Fibroblast of skin of back (primary cell): ENCODE measurements at places on chromosomes 2 and 18.
A peak's percentile ranks its signal among the peaks of the same experiment; 100 is the strongest.

GRCh38 chr18:77063260-77063659, 69.3 kb downstream of the MBP start:
- DNase-seq: peak; percentile 47

- DNase-seq: peak; percentile 6
Measured at GRCh38 chr2:127857265-127857808, 618 bp downstream of the POLR2D start.

DNA sequence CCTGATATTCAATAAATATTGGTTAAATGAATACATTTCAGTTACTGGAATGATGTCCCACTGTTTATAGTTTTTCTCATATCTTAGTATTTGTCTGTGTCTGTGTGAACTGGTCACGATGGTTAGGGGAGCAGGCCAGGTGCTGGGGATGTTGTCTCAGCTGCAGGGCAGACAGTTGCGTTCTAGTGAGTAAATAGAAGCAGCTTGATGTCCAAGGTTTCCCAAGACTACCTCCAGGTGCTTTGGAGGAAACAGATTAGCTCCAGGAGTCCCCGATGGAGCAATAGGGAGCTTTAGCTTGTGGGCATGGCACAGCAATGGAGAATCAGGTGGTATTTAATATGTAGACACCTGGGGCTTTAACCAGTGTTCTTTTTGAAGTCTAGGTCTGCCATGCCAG, 75.5 kb downstream of the GULP1 start:
- DNase-seq: no peak

GRCh38 chr2:221555494-221555846, 16.6 kb downstream of the EPHA4 start:
- DNase-seq: no peak

- no peak for DNase-seq
Measured at GRCh38 chr2:71465356-71465755, 12.0 kb downstream of the DYSF start.

GRCh38 chr2:150526006-150526405, 38.5 kb upstream of the RND3 start:
- no peak for DNase-seq

DNA sequence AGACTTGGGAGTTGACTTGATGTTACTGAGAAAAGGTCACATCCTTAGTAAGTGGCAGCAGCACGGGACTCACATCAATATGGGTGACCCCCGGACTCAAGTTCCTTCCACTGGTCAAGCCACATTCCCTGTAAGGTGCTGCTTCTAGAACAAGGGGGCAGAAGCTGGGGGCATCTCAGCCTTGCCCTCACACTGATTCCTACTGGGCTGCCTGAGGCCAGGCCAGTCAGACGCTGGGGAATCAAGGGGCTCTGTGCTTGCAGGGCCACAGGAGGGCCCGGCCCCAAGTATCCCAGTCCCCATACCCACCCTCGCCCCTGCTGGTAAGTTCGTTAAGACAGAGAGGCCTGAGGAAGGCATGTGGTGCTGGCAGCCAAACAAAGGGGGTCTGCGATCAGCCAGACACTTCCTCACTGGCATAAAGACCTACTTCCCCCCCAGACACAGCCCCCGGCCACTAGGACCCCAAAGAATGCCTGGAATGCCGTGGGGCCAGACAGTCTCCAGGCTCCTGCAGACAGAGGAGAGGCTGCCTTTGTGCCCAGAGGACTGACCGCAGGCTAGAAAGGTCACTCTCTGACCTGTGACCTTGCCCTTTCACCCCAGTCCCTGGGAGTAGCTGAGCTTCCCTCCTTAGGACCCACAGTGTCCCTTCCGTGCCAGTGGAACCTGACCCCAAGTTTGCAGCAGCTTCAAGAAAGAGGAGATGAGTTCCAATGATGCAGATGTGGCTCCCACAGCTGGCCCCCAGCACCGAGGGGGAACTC, 83.6 kb downstream of the HS1BP3 start:
- DNase-seq: no peak

GRCh38 chr2:144230448-144231085, 289.4 kb downstream of the ZEB2 start:
- DNase-seq: peak; percentile 59

- no peak for DNase-seq
Measured at GRCh38 chr2:78646533-78647364, 378.8 kb upstream of the REG3G start.

- DNase-seq: no peak
Measured at GRCh38 chr2:201150454-201151020, 32.4 kb upstream of the CASP10 start.

GRCh38 chr2:122808286-122808969, 1053.0 kb downstream of the TSN start:
- DNase-seq: no peak

DNA sequence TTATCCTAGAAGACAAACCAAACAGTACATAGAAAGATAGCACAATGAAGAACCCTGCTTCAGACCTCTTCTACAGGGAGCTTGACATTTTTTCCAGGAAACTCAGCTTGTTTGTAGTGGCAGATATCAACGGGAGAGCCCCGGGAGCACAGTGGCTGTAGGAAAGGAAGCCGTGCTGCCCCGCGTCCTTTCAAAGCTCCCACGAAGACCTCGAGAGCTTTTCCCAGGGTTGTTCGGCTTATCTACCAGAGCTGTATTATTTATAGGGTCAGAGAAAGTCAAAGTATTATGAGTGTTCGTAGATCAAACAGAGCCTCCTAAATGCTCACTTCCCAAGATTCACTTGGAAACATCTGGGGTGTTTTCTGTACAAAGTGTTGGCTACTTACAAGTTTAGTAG, 167.1 kb upstream of the COPS8 start:
- no peak for DNase-seq

GRCh38 chr2:44155666-44156446, 12.8 kb upstream of the PPM1B start:
- no peak for DNase-seq

- DNase-seq: no peak
Measured at GRCh38 chr2:158477202-158477601, 20.4 kb downstream of the PKP4 start.

DNA sequence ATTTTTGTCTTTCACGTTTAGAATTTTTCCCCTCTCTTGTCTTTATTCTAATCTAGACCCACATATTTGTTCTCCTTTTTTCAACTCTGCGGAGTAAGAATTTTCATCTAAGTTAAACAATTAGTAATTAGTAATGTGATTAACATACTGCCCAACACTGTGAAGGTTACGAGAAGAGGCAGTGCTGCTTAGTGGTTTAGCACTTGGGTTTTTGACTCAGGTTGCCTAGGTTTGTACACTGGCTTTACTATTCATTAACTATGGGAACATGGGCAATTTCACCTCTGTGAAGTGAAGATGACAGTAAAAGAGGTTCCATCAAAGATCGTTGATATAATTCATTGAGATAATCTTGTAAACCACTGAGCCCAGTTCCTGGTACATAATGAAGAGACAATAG, 82.2 kb upstream of the PNPT1 start:
- no peak for DNase-seq

DNA sequence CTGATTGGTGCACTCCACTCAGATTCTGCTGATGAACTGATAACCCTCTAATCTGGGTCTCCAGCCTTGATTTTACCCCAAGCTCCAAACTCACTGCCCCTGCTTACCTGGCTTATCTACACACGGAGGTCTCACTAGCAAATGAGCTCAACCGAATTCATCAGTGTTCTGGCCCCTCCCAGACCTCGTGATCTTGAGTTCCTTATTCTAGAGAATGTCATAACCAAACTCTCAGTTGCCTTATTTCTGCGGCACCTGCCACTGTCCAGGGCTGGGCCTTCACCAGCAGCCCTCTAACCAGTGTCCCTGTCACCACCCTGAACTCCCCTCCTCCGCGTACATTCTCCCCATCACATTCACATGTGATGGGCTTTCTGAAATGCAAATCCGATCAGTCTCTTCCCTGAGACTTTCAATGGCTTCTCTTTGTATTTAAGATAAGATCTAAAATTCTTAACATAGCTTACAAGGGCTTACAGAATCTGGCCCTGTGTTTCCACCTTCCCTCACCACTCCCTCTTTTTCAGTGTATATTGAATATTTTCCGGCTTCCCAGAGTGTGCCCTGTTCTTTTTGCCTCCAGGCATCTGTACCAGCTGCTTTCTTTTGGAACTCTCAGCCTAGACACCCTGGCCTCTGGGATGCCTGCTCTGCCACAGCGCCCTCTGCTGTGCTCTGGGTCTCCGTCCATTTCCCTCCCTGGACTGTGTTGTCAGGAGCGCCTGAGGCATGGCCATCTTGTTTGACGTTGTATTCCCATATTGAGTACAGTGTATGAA, 31.1 kb downstream of the NAB1 start:
- peak; percentile 33 for DNase-seq

DNA sequence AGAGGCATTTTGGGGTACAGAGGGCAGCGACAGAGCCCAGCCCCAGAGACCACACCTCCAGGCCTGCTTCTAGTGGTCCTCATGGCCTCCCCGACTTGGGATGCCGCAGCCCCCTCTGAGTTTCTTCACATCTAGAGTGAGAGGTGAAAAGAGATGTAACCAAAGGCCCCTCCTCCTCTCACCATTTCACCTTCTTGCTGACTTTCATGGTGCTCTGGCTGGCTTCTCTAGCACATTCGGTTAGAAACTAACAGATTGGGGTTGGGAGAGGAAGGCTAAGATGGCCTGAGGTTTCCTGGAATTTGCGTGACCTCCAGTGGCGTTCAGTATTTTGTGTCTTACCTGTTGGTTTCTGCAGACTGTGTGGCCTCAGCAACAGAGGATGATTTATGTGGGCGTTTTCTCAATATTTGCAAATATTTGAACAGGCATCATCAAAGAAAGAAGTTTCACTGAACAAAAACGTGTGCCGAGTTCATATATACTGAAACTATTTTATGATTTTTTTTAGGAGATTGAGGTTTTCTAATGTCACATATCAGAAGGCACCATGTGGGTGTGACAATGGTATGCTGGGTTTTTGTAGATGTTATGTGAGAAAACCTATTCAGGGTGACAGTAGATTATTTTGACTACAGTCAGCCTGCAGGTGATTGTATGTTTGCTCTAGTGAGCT, 69.9 kb upstream of the BCL2L11 start:
- no peak for DNase-seq

DNA sequence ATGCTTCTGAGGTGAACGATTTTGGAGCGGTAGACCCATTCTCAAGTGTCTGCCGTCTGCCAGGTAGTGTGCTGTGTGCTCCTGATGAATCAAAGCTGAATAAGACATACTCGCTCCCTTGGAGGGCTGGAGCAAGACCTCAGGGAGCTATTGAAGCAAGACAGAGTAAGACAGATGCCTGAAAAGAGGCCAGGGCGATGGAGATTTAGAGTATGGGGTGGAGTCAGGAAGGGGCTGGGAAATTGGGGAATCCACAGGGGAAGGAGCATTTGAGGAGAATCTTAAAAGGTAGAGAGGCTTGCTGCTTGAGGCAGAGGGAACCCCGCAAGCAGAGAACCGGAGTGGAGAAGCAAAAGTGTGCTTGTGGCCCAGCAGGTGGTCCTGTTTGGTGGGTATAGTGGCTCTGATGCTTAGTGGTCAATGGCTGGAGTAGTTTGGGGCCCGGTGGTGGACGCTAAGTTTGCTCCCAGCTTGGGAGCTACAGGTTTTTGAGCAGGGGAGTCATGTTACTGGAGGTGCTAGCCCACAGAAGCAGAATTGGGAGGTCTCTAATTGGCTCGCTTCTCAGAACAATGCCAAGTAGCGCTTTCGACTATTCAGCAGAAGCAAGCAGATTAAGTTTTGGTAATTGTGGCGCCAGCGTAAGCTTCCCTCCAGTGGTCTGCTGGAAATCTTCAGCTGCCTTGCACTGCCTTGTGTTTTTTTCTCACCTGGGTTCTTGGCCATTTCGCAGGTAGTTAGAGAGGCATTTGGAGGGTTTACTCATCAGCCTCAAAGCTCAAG, 2.0 kb downstream of the CNNM4 start:
- DNase-seq: no peak

- DNase-seq: no peak
Measured at GRCh38 chr18:35252466-35252865, 11.6 kb downstream of the ZNF397 start.

- no peak for DNase-seq
Measured at GRCh38 chr18:42623935-42624334, 491.6 kb downstream of the RIT2 start.

DNA sequence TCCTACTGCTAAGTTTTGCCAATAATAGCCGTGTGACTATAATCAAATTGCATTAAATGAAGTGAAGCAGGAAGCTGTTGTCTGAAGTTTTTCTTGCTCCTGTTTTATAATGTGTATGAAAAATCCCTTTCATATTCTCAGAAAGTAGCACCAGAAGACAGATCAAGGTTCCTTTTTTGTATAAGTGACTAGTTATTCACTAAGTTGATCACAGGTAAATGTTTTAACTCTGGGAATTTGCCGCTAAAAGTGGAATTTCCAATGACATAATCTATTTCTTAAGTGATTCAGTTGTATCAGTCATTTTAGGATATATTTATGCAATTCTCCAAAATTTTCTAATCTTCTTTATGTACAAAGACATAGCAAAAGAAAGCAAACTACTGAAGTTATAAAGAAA, 99.6 kb downstream of the DPP4 start:
- DNase-seq: no peak

GRCh38 chr2:221465776-221466175, 106.3 kb downstream of the EPHA4 start:
- no peak for DNase-seq

GRCh38 chr2:71792926-71793761, 339.8 kb downstream of the DYSF start:
- peak; percentile 90 for DNase-seq

- DNase-seq: no peak
Measured at GRCh38 chr18:4193086-4193485, 262.0 kb downstream of the DLGAP1 start.

DNA sequence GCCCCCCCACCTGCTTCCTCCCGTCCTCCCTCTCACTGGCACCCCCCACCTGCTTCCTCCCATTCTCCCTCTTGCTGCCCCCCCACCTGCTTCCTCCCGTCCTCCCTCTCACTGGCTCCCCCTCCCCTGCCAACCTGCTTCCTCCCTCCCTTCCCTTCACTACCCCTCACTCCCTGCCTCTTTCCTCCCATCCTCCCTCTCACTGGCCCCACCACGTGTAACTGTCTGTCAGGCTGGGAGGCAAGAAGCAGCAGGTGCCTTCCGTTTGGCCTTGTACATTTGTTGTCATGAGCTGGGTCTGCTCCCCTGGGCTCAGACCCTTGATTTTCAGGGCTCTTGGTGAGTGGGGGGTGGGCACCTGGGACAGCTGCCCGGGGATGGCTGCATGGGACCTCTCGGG, 19.1 kb downstream of the RTP5 start:
- no peak for DNase-seq

GRCh38 chr18:7926526-7926925, 359.4 kb downstream of the PTPRM start:
- DNase-seq: no peak

GRCh38 chr2:17519486-17519885, 1.2 kb upstream of the RAD51AP2 start:
- no peak for DNase-seq

DNA sequence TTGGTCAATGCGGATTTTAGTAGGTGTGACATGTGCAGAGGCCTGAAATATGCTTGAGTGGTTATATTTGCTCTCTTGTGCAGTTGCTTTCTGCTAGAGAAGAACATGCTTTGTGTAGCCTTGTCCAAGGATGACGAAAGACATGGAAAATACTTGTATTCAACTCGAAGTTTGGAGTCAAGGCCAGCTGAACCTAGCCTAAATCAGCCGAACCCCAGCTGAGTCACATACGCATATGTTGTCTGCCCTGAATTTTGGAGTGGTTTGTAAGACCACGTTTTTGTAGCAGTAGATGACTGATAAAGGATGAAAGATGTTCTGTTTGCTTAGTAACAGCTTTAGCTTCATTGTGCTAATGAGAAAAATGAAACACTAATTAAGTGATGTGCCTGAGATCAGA, 22.5 kb upstream of the SPAG16 start:
- DNase-seq: no peak
